HEK293T (cell line): ENCODE measurements at places on chromosomes 2 and 18.

DNA sequence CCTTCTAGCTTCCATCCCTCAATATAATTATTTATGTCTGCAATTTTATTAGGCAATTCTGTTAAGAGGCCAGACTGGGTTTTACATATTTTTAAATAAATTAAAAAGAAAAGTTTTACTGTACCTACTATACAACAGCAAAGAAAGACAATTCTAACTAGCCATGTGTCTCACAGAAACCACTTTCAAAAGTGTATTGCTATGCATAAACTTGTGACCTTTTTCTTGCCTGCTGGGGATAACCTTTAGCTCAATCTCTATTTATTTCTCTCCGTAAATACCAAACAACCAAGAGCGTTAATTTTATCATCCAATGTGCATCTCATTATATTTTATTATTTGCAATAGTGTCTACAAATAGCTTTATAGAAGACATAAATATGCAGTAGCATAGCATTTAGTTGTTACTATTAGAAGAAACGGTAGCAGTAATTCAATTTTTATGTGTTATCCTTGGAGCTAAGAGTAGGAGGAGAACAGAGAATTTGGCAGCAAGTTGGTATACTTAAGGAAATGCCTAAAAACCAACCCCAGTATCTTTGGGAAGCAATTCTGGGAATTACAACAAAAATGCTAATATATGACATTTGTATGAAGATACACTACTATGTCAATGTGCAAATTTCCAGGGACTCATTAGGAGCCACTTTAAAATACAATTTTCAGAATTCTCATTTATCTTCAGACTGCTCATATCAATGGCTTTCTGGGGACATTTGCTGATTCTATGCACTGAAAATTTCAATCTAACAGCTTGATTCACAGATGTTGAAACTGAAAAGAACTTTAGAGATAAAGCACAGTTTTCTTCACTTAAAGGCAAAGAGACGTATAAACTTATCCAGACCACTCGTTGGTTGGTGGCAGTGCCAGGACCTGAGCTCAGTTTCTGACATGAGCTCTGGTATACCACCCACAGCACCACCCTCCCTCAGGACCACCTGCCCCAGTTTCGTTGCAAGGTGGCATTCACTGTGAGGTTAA is 23.0 kb upstream of the RTN4 start:
- no peak for DNase-seq

DNA sequence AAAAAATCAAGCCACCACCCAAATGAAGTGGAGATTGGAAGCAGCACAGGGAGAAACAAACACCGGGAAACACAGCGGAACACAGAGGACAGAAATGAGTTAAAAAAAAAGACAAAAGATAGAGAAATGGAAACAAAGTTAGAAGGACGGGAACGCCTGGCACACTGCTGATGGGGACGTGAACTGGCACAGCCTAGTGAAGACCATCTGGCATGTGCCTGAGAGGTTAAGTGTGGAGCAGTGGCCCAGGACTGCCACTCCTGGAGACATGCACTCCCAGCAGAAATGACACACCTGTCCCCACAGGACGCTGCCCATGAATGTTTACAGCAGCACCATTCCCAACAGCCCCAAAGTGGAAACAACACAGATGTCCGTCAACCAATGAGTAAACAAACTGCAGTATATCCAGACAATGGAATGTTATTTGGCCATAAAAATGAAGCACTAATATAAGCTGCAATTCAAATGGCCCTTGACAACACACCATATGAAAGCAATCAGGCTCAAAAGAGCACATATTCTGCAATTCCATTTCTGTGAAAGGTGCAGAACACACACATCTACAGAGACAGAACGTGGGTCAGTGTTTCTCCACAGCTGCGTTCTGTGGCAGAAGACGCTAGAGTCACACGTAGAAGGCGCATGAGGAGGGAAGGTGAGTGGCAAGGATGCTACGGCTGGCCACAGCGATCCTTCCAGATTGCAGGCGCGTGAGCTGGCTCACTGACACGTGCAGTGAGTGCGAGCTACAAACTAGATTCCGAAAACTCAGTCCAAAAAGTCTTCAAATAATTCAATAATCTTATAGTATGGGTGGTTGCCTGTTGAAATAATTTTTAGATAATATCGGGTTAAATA is 24.6 kb downstream of the THAP4 start:
- no peak for DNase-seq

- DNase-seq, result no peak
These were observed 148.8 kb upstream of the DLGAP1 start for GRCh38 chr18:4603955-4604354.

DNA sequence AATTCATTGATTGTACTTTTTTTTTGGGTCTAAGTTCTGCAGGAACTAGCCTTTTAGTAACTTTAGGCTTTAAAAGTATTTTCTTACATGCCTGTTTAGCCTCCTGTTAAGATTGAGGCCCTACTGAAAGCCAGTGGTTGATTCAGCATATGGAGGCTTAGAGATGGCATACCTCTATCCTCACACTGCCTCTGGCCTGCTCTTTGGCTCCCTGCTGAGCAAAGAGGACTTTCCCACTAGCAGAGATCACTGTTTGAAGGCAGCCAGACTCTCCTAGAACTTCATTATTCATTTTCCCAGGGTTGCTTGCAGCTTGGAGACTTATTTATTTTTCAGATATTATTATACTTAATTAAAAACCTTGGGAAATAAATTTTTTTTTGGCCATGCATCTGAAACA is 405.6 kb upstream of the MEX3C start:
- DNase-seq, result no peak

- DNase-seq, result no peak
These were observed 4.5 kb downstream of the CD28 start for GRCh38 chr2:203710952-203711351.

GRCh38 chr2:233846387-233847247 is 7.7 kb downstream of the HJURP start:
- DNase-seq, result no peak

DNA sequence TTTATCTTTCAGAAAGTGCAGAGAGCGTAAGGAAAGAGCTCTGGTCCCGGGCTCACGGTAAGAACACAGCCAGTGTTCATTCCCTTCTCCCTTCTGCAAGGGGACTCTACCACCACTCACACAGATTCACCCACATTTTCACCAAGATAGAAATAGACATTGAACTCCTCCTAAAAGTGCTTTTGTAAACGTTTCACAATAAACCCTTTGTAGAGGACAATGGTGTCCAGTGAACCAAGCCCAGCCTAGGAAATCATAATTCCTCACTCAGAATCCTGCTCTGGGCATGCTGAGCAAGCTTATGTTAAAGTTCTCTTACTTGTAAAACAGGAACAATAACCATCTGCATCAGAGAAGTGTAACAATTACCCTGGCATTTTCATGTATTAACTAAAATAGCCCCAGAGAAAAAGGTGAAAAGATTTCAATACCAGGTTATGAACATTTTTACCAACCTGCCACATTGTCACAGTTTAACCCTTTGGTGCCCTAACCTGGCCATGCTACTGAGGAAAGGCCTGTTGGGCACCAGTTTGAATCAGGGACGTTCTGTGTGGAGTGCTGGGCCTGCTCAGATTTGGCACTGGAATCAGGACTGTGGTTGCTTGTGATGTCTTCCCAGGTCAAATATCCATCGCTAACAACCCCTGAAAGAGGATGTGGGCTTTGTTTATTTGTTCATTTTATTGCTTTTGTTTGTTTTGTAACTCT is 22.5 kb upstream of the NDUFV2 start:
- no peak for DNase-seq

DNA sequence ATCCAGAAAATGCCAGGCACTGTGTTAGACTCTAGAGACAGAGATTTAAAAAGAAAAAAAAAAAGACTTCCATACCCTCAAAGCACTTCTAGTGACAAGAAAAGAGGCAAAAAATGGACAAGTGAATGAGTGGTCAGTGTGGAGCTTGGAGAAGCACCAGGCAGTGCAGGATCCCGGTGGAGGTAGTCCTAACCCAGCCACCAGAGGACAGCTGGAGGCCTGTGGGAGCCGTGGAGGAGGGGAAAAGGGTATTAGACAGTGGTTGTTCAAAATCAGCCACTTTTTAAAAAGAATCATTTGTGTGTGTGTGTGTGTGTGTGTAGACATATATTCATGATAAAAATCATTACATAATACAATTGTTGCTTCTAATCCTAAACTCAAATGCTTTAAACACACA is 32.8 kb upstream of the EPAS1 start:
- DNase-seq, result no peak

DNA sequence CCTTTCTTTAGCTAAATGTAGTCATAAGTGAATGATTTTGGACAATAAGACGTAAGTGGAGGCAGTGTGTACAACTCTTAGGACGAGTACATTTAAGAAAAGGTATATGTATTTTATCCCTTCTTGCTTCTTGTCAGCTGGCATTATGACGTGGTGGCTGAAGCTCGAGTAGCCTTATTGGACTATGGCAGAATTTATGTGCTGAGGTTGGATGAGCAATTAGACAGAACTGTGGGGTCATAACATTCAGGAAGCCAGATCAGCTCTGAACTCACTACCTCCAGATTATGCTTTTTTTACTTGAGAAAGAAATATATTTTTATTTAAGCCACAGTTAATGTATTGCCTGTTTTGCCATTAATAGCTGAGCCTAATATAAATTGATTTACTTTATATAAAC is 661.5 kb downstream of the ERBB4 start:
- no peak for DNase-seq

- DNase-seq, result peak; percentile 61
These were observed 1.5 kb downstream of the RPRM start for GRCh38 chr2:153476816-153477635.
